Esophagus squamous epithelium (tissue), 5 donors: ENCODE measurements at places on chromosomes 3 and 15. TPM values are rescaled to one million over a fixed set of nuclear protein-coding genes. Genes with fewer than 3 reads are reported as not detected.

GRCh38 chr3:152742368-152743347 lies 92.3 kb upstream of the P2RY1 start:
- DNase-seq, result no peak

- no peak for DNase-seq
Observed at GRCh38 chr3:176650478-176650877, 546.8 kb downstream of the TBL1XR1 start.

DNA sequence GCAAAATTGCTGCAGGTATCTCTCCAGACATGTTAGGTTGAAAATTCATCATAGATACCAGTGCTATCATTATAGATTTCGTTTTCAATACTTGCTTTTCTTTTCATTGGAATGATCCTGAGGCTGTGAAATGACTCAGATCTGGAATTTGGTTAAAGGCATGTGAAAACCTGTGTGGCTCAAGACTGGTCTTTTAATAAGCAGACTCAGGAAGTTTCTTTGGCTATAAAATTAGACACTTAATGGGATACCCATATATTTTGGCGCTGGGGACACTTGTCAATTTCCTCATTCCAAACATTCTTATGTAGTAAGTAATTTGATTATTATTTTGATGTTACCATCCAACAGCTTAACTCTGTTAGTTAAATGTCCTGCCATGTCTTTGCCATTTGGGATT lies 1041.1 kb upstream of the GBE1 start:
- DNase-seq, result no peak

ASB14 gene
- not detected for total RNA-seq

DNA sequence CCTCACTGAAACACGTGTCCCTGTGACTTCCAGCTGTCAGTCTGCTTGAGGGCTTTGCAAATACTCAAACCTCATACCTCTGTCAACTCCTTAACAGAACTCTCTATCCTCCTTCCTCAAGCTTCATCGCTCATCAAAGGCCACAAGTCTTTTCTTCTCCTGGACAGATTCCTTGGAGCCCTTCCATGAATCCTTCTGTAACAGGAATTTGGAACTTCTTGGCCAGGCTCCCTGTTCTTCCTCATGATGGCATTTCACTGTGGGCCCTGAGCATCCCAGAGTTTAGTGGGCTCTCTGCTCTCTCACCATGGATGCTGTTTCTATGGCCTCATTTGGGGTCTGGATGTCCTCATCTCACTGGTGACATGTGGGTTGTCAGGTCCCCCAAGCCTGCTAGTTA lies 105.0 kb upstream of the TLE3 start:
- DNase-seq, result no peak

DNA sequence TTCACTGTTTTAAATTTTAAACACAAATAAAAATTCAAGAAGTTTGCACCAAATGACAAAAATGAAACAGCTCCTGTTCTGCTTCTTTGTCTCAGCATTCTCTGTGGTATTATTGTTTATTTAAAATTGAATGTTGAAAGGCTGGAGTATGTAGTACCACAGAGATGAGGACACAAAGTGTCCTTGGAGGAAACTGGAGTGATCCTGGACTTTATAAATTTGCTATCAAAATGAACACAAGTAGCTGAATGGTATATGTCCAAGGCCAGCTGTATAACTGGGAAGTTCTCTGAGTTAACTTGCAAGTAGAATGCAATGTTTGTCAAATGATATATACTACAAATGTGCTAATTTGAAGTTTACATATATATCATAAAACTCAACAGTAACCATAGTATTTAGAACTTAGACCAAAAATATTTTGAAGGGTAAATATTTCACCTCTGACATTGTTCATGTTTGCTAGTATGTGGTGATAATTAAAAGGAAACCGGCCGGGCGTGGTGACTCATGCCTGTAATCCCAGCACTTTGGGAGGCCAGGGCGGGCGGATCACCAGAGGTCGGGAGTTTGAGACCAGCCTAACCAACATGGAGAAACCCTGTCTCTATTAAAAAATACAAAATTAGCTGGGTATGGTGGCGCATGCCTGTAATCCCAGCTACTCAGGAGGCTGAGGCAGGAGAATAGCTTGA lies 12.3 kb downstream of the BTLA start:
- no peak for DNase-seq
